ENCODE measurements at places on chromosomes 7 and 10.

DNA sequence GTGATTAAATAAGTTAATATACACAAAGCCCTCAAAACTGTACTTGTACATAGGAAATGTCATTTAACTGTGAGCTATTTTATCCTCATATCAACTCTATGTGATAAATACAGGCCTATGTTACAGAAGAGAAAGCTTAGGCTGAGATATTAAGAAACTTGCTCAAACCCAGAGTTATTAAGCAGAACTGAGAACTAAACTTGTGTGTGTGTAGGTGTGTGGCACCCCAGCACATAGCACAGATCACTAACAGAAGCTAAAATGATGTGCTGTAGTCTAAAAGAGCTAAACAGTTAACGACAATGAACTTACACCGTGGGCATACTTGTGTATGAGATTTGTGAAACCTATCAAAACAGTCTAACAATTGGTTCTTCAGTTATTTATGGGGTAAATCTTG, 34.5 kb downstream of the MTPN start:
- DNase-seq = no peak

GRCh38 chr10:30495687-30496086, 61.7 kb downstream of the MAP3K8 start:
- DNase-seq = no peak

- no peak for DNase-seq
Measured at GRCh38 chr7:131505636-131506557, 50.5 kb downstream of the PODXL start.

DNA sequence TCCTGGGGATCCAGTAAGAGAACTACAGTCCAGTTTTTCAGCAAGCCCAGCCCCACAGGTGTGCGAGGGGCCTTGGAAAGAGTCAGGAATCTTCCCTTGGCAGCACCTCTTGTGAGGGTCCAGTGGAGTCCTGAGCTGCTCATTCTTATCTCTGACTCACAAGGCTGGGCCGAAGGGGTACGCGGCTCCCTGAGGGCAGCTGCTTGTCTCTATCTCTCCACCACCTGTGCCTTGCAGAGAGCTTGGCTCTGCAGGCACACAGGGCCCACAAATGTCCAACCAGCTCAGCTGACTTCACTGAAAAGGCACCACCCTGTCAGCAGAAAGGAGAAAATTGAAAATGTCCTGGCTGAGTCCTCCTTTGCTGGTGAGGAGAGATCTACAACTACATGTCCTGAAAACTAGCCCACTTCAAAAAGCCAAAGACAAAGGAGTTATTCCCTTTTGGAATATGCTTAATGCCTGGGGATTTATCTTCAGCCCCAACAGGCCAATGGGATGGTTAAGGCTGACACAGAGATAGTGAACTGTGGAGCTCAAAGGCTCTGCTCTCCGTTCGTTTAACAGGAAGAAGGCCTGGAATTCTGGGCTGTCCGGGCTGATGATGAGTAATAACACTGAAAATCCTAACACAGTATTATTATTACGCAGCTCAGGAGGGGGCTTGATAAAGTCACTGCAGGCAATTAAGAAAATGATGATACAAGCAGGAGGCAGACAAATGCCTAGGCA, 23.4 kb downstream of the UROS start:
- no peak for DNase-seq

- no peak for DNase-seq
Measured at GRCh38 chr7:27784399-27785053, 44.6 kb downstream of the TAX1BP1 start.

DNA sequence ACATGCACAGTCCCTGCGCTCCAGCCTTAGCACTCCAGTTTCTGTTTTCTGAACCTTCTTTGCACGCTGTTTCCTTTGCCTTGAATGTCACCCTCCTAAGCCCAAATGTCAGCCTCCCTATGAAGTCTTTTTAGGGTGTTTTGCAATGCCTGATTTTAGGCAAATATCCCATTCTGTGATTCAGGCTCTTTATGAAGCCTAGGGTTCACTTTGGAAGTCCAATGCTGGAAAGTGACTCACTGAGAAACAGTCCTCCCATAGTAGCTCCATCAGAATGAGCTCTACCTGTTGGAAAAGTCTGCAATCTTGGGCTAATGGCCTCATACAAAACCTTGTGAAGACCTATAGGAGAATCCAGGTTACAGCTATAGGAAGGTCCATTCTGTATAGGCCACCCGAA, 5.3 kb downstream of the LAMB4 start:
- no peak for DNase-seq

DNA sequence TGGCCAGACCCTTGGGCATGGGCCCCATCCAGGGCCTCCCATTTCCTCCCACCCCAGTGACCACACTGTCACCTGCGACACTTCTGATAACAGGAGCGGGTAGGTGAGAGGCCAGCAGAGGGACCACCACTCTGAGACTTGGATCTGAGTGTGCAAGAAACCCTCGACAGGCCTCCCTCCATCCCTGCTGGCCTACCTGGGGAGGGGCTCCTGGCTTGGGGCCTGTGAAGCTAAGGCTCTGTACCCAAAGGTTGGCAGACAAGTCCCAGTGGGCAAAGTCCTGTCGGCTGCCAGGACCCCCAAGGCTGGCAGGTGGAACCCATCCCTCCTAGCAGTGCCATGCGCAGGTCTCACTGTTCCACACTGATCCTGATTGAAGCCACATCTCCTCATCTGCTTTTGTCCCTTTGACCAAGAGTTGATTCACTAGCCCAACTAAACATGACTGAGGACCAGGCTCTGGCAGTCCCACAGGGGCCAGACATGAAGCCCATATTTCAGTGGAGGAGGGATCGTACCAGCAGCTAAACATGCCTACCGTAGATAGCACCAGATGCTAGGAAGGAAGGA, 1.2 kb upstream of the PGAM2 start:
- no peak for DNase-seq

DNA sequence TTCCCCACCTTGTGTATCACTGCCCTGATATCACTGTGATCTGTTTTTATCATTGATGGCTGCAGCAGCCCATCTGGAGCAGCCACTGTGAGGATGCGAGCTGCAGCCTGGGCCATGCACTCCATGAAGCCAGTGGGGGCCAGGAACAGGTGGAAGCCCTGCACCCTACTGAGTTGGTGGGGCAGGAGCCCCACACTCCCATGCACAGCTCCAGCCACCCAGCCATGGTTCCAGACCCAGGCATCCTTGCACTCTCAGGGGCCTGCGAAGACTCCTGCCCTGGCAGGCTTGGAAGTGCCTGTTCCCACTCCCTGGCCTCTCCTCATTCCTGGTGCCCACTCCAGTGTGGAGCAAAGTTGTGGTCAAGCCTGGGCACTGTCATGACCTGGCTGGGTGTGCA, 424.0 kb upstream of the FZD8 start:
- no peak for DNase-seq

- no peak for DNase-seq
Measured at GRCh38 chr7:146053492-146053891, 63.1 kb upstream of the CNTNAP2 start.

- no peak for DNase-seq
Measured at GRCh38 chr7:111083413-111083812, 7.5 kb upstream of the LRRN3 start.

DNA sequence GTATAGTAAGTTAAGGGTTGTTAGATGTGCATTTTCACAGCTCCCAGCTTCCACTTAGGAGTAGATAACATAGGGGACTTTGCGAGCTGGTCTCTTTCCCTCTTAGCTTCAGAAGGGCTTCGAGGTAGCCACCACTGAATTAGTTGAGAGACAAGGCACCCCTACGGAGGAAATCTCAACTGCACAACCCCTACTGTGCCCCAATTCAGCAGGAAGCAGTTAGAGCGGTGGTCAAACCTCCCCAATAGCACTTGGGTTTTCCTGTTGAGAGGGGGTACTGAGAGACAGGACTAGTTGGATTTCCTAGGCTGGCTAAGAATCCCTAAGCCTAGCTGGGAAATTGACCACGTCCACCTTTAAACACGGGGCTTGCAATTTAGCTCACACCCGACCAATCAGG, 1.1 kb upstream of the HERPUD2 start:
- no peak for DNase-seq

DNA sequence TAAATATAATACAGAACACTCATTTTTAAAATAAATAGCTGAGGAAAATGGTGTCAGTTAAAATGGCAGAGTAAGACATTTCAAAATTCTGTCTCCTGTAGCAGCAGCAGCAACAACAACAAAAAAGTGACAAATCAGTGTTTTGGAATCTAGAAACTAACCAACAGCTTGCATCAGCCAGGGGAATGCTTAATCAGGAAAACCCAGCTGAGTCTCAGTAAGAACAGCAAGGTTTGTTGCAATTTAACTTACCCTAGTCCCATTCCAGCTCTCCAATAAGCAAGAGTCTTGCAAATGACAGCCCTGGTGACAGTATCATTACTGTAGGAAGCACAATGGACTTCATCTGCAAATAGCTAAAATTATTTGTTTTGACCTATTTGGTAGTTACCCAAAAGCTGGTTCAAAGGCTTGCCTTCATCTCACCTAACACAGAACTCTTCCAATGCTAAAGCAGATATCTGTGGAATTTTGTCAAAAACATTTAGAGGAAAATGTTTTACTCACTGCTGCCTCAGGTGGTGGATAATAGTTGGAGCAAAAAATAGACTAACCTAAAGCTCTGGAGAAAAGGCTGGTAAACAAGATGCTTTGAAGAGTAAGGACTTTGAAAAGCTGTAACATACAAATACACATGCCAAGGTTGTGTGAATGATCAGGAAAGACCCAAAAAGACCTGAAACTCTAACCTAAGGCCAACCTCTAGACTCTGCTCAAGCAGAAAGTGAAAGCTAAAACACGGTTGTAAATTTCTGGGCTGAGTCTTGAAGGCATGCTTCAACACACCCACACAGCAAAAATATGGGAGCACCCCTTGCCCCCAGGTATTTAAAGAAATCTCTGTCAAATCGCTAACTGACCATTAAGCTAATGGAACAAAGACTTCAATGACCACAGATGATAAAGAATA, 9.9 kb upstream of the ARHGAP22 start:
- DNase-seq = no peak

GRCh38 chr10:131854579-131855335, 46.1 kb upstream of the PPP2R2D start:
- no peak for DNase-seq

GRCh38 chr10:74039561-74040145, 41.7 kb downstream of the VCL start:
- DNase-seq = no peak

GRCh38 chr10:88500656-88501055, 82.5 kb downstream of the RNLS start:
- no peak for DNase-seq

DNA sequence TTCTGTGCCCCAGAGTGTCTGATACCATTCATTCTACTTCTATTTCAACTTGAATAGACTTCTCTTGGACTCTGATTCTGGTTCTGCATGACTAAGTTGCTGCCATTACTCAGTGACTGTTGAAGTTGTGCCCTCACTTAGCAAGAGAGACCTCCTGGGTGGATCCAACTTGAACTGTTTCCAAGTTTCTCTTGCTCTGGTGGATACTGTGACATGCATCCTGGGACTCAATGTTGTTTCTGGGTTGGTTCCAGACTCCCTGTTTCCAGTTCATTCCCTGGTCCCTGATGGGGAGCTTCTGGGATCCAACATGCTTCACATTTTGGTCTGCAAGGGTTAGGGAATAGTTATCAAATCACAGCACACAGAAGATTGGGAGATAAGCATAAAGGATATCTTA, 26.2 kb upstream of the PRPF18 start:
- DNase-seq = no peak

- no peak for DNase-seq
Measured at GRCh38 chr10:22171131-22171530, 46.7 kb downstream of the EBLN1 start.

DNA sequence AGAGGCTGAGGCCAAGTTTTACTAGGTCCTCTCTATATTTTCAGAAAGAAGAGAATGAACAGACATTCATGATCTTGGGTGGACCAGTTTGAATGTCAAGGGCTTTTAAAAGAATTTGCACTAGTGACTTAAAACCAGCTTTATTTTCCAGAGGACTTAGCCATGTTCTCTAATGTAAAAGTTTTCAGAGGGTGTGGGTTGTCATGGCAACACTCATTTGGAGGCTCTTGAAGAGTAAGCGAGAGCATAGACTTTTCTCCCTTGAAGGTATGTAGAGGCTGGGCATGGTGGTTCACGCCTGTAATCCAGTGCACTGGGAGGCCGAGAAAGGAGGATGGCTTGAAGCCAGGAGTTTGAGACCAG, 61.1 kb downstream of the GATA3 start:
- no peak for DNase-seq

- DNase-seq = no peak
Measured at GRCh38 chr10:112045938-112046337, 137.6 kb downstream of the GPAM start.

- DNase-seq = no peak
Measured at GRCh38 chr10:46257099-46257498, 29.7 kb upstream of the ANTXRL start.

GRCh38 chr10:95360122-95360714, 69.4 kb upstream of the PDLIM1 start:
- no peak for DNase-seq

- peak; percentile 47 for DNase-seq
Measured at GRCh38 chr10:109956454-109957091, 33.3 kb upstream of the XPNPEP1 start.

GRCh38 chr10:12958546-12959110, 42.9 kb downstream of the CCDC3 start:
- no peak for DNase-seq

- DNase-seq = no peak
Measured at GRCh38 chr10:26952094-26952493, 91.3 kb upstream of the ABI1 start.

- DNase-seq = no peak
Measured at GRCh38 chr10:59753267-59753666, at the start of gene MRLN. Gene MRLN (minus strand): TSS chr10:59753455.

DNA sequence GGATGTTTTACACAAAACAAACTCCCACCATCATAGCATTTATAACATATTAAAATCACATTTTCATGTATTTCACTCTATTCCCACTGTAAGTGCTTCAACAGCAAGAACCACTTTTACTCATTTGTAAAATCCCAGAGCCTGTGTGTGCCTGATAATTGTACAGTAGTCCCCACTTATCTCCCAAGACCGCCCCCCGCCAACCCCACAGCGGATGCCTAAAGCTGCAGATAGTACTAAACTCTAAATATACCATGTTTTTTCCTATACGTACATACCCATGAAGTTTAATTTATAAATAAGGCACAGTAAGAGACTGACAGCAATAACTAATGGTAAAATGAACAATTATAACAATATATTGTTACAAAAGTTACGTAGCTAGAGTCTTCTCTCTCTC, 33.5 kb downstream of the EZH2 start:
- DNase-seq = no peak

- no peak for DNase-seq
Measured at GRCh38 chr10:76211691-76212090, 780.3 kb downstream of the LRMDA start.

- DNase-seq = no peak
Measured at GRCh38 chr7:134625550-134625949, 21.1 kb upstream of the BPGM start.

GRCh38 chr10:1939016-1939415, 201.7 kb upstream of the ADARB2 start:
- no peak for DNase-seq
